Right lobe of liver (tissue), 6 donors: ENCODE measurements at places on chromosomes 2 and 18.

DNA sequence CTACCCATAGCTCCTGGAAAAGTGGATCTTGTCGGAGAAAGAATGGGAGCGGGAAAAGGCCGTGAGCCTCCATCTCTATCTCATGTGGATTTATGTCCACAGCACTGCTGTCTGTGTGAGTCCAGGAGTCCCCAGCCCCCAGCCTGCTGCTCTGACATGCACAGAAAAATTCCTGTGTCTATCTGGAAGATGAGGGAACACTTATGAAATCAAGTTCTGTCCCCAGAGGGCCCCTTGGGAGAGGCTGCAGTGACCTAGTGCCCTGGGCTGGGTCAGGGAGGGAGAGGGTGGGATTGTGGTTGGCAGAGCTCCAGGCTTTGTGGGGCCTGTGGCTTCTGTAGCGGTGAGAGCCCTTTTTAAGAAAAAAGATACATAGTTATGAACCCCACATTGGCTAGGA lies 37.6 kb downstream of the HJURP start:
- peak; percentile 33 for DNase-seq

- DNase-seq = no peak
Measured at GRCh38 chr2:95698146-95698545, 106.3 kb downstream of the TRIM43 start.

- DNase-seq = no peak
Measured at GRCh38 chr2:237440819-237441281, 26.9 kb upstream of the COL6A3 start.

DNA sequence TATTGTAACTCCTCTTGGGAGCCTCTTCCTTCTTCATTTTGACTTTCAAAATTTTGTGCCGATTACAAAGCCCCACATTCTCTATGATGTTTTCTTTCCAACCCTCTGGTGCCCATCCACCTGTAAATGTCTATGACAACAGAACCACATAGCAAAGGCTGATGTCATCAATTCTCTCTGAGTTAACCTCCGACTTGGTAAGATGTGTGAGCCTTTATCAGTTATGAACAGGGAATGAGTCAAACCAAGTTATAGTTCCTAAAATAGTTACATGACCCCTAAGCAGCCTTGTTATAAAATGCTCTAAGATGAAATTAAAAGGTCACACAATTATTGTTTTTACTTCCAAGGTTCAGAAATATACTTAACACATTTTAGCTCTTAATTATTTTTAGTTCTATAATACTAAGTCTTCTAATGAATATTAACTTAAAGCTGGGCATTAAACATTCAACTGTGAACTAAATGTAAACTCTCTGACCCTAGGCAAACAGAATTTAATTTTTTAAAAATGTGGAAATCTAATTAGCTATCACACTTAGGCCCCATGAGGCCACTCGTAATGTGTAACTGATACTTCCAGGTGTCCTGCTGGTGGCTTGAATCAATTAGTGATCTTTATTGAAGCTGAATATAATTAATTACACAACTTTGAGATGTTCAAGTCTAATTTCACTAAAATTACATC lies 102.3 kb upstream of the CYRIA start:
- no peak for DNase-seq

DNA sequence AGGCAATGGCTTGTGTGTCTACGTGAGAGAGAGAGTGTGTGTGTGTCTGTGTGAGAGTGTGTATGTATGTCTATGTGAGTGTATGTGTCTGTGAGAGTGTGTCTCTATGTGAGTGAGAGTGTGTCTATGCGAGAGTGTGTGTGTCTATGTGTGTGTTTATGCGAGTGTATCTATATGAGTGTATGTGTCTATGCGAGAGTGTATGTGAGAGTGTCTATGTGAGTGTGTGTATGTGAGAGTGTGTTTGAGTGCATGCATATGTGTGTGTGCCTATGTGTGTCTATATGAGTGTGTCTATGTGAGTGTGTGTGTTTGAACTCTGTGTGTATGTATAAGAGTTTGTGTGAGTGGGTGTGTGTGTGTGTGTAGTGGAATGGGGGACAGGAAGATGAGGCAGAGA lies 9.8 kb upstream of the GNLY start:
- DNase-seq = no peak

DNA sequence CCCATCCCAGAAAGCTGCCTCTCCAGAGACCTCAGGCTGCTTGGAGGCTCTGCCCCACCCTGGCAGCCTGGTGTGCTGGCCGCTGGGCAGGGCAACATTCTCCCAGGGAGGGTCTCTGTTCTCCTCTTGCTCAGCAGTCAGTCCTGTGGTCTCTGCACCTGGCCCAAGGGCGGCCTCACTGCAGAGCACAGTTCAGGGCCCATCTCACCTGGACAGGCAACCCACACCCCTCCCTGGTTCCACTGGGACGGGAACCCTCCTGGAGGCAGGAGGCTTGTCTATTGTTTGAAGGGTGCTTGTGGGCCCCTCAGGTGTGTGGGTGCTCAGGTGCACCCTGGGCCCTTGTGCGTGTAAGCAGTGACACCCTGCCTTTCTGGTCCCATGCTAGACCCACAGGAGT lies 67.2 kb upstream of the OTOS start:
- peak; percentile 27 for DNase-seq

DNA sequence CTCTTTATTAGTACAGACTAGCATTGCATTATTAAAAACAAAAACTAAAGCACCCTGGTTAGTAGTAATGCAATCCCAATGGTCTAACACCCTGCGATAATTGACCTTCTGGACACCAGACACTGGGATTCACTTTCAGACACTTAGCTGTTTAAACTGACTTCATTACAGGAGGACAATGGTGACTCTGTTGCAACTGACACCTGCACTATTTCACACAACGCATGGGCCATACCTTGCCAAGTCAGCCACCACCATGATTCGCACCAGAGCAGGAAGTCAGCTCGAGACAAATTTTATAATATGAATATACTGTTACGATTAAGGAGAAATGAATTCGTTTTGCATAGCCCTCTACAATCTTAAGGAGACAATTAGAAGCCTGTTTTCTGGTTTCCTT lies 150.7 kb downstream of the MEIS1 start:
- no peak for DNase-seq

DNA sequence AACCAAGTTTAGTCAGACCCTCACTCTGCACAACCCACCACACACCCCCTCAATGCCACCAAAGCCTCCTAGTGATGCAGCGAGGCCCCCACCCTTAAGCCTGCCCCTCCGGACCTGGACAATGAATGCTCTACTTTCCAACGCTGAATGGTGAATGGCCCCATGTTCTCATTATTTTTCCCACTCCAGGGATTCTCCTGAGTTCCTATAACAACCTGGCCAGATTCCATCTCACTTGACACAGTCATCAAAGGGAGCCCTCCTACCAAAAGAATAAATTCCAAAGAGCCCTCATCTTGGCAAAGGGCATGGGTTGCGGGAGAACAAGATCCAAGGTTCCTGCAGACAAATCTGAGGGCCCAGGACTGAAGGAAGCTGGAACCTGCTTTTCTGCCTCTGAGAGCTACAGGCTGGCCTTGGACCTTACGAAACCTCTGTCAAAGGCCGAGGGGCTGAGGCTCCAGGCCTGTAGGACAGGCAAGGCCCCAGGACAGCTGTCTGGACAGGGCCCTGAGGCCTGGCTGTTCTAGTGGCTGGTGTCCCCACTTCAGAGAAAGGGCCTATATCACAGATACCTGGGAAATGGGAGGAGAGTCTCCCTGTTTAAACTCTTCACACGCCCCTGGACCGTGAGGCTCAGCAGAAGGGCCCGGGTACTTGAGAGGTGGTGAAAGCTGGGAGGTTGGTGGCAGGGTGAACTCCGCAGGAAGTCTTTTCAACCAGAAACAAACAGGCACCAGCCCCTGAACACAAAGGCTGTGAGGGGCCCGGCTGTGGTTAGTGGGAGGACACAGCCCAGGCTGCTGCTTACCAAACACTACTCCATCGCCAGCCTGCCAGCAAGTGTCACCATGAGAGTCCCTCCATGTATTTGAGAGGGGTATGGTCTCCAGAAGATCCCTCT lies 27.3 kb downstream of the SFXN5 start:
- DNase-seq = no peak

- DNase-seq = no peak
Measured at GRCh38 chr2:88754585-88755320, 63.3 kb downstream of the RPIA start.

DNA sequence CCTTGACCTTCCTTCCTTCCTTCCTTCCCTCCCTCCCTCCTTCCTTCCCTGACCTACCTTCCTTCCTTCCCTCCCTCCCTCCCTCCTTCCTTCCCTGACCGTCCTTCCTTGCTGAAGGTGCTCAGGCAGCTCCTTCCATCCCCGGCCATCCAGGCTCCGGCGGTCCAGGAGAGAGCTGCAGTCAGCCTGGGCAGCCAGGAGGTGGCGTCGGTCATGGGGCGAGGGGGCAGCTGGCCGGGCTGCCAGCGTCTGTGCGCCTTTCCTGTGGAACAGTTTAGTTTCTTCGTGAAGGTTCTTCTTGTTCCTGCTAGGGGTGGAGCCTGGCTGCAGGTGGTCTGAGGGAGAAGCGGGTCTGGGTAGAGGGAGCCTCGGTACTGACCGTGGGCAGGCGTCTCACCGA lies 15.7 kb downstream of the GPR35 start:
- DNase-seq = peak; percentile 65

DNA sequence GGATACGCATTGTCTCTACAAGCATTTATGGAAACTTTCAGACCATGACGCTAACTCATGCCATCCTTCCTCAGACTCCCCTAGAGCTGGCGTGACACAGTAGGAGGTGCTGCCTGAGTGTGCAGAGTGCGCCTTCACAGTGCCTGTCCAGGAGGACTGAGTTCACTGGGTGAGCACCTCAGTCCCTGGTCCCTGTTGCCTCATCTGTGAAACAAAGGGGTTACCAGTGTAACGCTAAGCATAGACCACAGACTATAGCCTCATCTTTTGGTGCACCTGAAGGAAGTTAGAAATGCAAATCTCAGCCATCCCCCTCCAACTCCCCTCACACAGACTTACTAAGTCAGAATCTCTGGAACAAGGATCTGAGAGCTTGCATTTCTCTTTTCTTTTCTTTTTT lies 142.8 kb downstream of the TMEM17 start:
- no peak for DNase-seq

- no peak for DNase-seq
Measured at GRCh38 chr2:1816414-1816911, 72.1 kb upstream of the PXDN start.
